ENCODE measurements at places on chromosomes 2 and 18. TPM values are rescaled to one million over a fixed set of nuclear protein-coding genes. Genes with fewer than 3 reads are reported as not detected.

GRCh38 chr2:164964700-164965099, 9.4 kb upstream of the SLC38A11 start:
- ATAC-seq, result no peak

DNA sequence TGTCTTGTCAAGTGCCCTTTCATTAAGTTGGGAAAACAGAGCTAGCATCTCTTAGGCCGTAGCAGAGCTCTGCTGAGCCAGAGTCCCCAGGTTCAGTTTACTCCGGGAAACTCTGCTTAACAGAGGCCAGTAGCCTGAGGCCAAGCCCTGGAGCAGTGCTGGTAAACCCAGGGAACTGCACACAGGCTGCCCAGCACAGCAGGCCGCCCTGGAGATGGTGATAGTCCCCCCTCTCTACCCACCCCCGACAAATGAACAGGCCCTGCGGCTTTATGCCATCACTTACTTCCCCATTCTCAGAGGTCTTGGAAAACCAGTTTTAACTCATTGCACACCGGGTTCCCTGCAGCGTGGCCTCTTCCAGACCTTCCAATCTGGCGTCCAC, 3.5 kb downstream of the CNNM4 start:
- no peak for ATAC-seq

DNA sequence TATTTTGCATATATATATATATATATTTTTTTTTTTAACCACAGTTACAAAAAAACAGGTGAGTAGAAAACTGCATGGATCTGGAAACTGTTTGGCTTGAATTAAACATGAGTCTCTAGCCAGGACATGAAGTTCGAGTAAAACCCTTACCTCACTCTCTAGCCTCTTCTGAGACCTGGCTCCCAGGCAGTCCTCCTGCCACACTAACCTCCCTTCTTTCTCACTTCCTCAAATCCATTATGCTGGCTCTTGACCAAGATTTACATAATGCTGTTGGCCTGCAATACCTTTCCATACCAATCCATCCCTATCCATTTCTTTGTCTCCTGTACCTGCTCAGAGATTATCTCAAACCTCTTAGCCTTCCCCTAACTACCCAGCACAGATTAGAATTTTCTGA, 34.0 kb downstream of the PIGN start:
- no peak for ATAC-seq

GRCh38 chr2:127065299-127065939, 41.5 kb downstream of the BIN1 start:
- no peak for ATAC-seq

- ATAC-seq, result no peak
Observed at GRCh38 chr2:99421469-99421868, 68.3 kb downstream of the REV1 start.

DNA sequence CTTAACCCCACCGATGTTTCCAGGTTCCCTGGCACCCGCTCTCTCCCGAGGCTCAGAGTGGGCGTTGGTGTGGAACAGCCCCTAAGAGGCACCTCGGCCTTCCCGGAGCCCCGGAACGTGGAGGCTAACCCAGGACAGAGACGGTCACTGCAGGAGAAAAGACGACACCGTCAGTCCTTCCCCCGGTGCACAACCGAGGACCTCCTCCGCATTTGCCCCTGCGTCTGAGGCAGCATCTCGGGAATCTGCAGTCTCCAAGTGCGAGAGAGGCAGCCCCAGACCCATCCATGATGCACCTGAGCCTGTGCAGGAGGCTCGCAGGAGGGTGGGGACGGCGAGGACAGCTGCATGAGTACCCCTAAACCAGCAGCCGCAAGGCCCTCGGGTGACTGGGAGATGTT, 204.9 kb upstream of the SALL3 start:
- no peak for ATAC-seq

DNA sequence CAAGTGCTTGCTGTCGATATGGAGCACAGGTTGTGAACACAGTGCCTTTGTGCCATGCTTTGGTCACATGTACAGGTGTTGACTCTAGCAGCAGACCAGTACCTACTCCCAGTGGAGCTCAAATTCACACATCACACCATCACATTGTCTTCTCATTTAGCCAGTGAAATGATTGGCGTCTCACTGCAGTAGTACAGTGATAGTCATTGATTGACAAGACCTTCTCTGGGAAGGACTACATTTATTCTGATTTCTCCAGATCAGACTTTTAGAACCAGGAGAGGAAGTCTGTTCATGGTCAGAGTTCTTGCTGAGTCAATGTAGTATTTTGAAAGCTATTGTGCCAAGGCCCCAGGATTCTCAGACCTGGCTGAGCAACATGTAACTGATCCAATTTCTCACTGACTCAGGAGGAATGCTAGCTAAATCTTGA, 75.2 kb downstream of the FMNL2 start:
- ATAC-seq, result peak; percentile 51

GRCh38 chr18:74381621-74382295, 66.1 kb downstream of the C18orf63 start:
- no peak for ATAC-seq

- ATAC-seq, result no peak
Observed at GRCh38 chr2:191916826-191917225, 69.9 kb upstream of the CAVIN2 start.

GRCh38 chr18:43596105-43596712, 318.9 kb upstream of the SYT4 start:
- ATAC-seq, result no peak

GRCh38 chr2:220259662-220260061, 632.2 kb downstream of the SLC4A3 start:
- no peak for ATAC-seq

Gene CCBE1
- 2.2 TPM for total RNA-seq

Gene NT5C1B
- total RNA-seq, result 0.39 TPM

Gene ERFE
- total RNA-seq, result not detected

Gene LINC00305
- total RNA-seq, result not detected

Gene LYG2
- not detected for total RNA-seq
